ENCODE measurements at places on chromosomes 1 and 21. TPM values are rescaled to one million over a fixed set of nuclear protein-coding genes. Genes with fewer than 3 reads are reported as not detected.

DNA sequence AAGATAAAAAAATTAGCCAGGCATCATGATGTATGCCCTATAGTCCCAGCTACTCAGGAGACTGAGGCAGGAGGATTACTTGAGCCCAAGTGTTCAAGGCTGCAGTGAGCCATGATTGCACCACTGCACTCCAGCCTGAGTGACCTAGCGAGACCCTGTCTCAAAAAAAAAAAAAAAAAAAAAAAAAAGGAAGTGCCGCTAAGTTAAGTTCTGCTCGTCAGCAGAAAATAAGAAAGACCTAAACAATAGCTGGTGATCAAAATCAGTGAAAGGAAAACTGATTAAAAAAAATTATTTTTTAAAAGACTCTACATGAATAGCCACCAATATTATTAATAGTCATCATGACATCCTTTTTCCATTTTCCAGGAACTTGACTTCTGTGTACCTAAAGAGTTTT is 44.2 kb upstream of the MTR start:
- DNase-seq: no peak

Gene RGS16
- 1.0 TPM for total RNA-seq

- DNase-seq: no peak
Observed at GRCh38 chr1:197343663-197344273, 75.7 kb downstream of the CRB1 start.

DNA sequence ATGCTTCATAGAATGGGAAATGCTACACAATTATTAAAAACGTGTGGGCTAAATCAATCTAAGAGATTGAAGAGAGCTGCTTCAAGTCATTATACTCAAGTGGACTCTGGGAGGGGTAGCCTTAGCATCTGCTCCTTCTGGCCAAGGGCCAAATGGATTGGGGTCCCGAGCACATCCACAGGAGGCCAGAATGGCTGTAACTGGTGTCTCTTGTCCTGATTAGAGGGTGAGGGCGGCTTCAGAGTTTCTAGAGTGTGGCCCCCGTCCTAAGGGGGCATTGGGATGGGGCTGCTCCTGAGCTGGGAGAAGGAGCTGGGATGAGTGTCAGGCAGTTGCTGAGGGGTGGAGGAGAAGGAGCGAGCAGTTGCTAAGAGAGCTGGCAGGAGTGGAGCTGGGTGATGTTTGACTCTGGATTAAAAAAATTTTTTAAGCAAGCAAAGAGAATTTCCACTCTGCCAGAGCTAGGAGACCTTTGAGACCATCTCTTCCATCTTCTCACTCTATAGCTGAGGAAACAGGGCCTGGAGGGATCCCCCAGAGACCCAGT is 71.3 kb upstream of the TLR5 start:
- no peak for DNase-seq

Gene TCHH
- total RNA-seq: 0.12 TPM

- DNase-seq: no peak
Observed at GRCh38 chr1:182877842-182878241, 38.7 kb downstream of the DHX9 start.

Gene GJA9
- not detected for total RNA-seq

DNA sequence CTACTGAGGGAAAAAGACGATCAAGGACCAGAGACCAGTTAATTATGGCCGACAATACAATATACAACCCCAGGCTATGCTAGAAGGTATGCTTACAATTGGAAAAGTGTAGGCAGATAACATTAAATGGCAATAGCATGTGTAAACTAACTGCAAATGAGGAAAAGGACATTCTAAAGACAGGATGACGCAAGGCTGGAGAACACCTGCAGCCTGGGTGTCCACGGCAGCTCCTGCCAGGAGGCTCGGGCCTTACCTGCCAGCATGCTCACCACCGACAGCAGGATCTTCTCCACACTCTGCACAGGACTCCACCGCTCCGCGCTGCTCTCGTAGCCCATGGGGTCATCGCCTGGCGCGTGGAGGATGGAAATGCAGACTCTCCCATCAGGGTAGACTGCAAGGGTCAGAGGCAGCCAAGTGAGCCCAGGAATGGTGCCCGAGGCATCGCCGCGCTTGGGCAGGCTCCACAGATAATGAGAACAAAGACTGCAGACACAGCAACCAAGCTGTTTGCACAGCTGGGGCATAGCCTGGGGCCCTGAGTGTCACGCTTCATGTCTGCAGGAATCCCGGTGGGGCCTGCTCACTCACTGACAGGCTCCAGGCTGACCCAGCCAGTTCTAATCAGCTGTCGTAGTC is 28.2 kb downstream of the UBE2G2 start:
- DNase-seq: no peak

GRCh38 chr1:154999571-155000410 is 2.8 kb upstream of the ZBTB7B start:
- no peak for DNase-seq

Gene SPATA6
- total RNA-seq: 3.1 TPM

Gene OR2M7
- not detected for total RNA-seq

DNA sequence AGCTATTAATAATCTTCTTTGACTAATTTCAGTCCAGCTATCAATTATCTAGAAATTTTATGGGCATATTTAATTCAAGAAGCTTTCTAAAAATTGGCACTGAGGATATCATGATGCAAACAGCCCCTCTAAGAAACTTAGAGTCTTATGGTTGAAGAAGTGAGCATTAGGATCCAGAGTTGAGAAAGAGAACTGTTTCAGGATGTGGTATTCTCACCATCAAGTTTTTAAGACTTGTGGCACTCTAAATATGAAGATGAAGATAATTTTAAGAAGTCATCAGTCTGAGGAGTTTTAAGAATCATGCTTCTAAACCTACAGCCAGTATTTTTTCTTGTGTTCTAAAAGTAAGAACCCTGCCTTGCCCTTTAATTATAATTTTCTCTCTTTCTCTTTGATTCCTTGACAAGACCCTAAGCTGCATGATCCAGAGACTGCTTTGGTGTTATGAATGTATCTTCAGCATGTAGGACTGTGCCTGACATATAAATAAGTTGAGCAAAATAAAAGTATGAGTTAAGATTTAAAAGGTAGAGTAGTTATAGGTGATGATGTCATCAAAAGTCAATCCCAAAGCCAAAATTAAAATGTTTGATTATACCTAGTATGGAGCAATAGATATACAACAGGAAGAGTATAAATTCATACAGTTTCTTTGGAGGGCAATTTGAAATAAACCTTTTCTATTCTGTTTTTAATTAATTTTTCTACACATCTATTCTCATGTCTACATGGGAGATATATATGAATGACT is 39.1 kb downstream of the RPS6KC1 start:
- DNase-seq: no peak

Gene TGFBR3
- 8.2 TPM for total RNA-seq

Gene KCND3
- not detected for total RNA-seq

Gene TNNT2
- total RNA-seq: 0.88 TPM

GRCh38 chr1:170669586-170670530 is 5.9 kb downstream of the PRRX1 start:
- DNase-seq: no peak

DNA sequence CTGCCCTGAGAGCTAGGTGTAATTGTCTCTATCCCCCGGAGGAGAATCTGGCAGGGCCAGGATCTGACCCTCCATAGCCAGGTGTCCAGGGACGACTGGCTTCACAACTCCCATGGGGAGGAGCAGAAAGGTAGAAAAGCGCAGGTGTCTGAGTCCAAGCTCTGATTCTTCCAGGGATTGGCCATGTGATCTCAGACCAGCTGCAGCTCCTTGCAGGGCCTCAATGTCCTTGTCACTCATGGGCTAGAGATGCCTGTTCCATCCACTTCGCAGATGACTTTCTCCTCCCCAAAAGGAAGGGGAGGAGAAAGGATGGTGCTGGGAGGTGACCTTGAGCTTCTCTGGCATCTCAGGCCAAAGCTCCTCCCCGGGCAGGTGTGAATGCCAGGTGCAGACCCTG is 22.7 kb downstream of the HSPG2 start:
- DNase-seq: no peak

- DNase-seq: no peak
Observed at GRCh38 chr21:29145852-29146453, 15.5 kb downstream of the MAP3K7CL start.

GRCh38 chr1:158366783-158367182 is 13.1 kb downstream of the CD1E start:
- DNase-seq: no peak

Gene SRGAP2B
- 46.8 TPM for total RNA-seq

Gene LRRC39
- total RNA-seq: 0.53 TPM

Gene RGSL1
- total RNA-seq: not detected

Gene SV2A
- total RNA-seq: 2.6 TPM

GRCh38 chr1:11957398-11957797 is 22.8 kb upstream of the MFN2 start:
- DNase-seq: no peak

Gene CELA2A
- total RNA-seq: not detected

GRCh38 chr1:104264521-104264920 is 514.8 kb downstream of the AMY1C start:
- DNase-seq: no peak

- DNase-seq: no peak
Observed at GRCh38 chr1:5490635-5491034, 501.6 kb downstream of the NPHP4 start.

- DNase-seq: no peak
Observed at GRCh38 chr1:8955406-8955805, 9.7 kb downstream of the CA6 start.

DNA sequence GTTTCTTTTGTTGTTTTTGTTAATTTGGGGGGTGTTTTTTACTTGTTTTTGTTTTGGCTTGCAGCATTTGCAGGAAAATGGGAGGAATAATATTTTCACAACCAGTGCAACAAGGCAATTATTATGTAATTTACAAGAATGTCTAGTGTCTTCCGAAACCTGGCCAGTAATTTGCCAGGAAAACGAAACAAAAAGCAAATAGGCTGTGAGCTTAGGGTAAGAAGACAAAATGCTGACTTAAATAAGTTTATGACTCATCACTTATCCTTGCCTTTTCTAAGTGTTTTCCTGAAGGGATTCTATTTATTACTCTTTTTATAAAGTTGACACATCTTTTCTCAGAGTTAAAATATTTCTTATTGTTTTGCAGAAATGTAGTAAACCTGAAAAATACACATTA is 49.8 kb downstream of the KCNT2 start:
- peak; percentile 10 for DNase-seq

Gene EFNA3
- total RNA-seq: 1.5 TPM

- DNase-seq: no peak
Observed at GRCh38 chr21:37350472-37350871, 16.1 kb upstream of the DYRK1A start.

DNA sequence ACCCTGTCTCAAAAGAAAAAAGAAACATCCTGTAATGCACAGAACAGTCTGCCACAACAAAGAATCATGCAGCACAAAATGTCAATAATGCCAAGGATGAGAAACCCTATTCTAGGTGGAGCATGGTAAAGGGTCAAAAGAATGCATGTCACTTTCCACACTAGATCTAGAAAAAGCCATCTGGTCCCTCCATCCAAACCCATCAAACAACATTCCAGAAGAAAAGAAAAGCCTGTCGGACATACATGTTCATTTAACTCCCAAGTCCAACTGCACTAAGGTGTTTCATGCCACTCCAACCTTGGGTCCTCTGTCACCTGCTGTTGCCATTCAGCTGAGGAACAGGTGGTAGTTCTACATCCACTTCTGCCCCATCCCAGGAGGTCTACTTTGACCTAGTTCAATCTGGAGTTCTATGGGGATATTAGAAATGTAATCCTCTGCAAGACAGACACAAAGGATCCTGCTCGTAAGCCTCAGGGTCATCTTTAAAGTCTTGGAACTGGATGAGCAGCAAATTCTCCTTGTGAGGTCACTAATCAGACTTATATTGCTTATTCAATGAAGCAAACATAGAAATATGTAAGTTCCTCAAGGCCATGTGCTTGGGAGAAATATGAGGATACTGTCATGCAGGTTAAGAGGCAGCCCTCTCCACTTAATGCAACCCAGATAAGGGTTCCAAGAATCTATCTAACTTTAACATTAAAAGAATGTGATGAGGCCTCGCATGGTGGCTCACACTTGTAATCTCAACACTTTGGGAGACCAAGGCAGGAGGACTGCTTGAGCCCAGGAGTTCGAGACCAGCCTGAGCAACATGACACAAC is 3.7 kb downstream of the DEDD start:
- DNase-seq: no peak

DNA sequence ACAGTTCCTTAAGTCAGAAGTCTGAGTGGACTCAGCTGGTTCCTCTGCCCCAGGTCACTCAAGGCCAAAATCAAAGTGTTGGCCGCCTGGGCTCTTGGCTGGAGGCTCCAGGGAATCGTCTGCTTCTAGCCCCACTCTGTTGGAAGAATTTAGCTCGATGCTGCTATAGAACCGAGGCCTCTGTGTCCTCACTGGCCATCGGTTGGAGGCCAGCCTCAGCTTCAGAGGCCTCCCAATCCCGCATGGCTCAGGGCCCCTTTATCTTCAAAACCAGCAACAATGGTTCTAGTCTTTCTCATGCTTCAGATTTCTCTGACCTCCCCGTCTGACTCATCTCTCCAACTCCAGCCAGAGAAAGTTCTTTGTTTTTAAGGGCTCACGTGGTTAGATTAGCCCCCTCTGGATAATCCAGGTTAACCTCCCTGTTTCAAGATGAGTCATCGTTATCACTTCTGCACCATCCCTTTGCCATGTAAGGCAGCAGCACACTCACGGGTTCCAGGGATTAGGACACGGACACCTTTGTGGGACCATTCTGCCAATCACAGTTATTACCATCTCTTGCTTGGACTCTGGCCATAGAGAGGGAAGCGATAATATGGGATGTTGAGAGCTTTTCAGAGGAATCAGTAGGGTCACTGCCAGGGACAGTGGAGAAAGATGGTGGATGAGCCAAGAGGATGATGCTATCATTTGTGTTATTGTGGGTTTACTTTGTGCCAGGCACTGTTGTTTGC is 13.6 kb downstream of the FHAD1 start:
- no peak for DNase-seq

DNA sequence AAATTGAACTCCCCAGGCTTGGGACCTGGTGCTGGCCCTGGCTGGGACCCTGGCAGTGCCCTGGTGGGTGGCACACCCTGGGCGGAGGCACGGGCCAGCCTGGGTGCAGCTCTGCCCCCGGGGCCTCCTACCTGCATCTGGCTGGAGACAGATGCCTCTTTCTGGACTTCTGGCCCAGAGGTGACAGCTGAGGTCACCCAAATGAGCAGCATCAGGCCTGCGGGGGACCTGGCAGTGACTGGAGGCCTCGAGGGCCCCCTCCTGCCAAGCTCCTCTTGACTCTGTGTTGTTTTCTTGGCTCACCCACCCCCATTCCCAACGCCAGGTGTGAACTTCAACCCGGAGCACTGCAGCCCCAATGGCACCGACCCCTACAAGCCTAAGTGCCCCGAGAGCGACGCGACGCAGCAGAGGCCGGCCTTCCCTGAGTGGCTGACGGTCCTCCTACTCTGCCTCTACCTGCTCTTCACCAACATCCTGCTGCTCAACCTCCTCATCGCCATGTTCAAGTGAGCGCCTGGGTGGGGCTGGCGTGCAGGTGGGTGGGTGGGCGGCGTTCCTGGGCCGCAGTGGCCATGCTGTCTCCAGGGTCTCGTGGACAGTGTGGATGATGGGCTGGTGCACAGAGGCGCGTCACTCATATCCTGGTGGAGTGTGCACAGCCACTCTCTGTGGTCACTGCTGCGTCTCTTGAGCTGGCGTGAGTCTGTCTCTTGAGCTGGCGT is 41.6 kb upstream of the LRRC3 start:
- no peak for DNase-seq

Gene CHI3L2
- not detected for total RNA-seq

- DNase-seq: no peak
Observed at GRCh38 chr21:24955275-24955961, 651.9 kb downstream of the MRPL39 start.

Gene WNT9A
- total RNA-seq: 3.7 TPM

All from glomerular endothelial cell (primary cell).